Stimulated activated naive CD8-positive, alpha-beta T cell treated with anti-CD3 and anti-CD28 coated beads, Interleukin-15, Interleukin-2, amounts not matched to agents 100 U/mL and 50 U/mL, for 24 hours (primary cell): ENCODE measurements at places on chromosomes 4 and X.
A peak's percentile ranks its signal among the peaks of the same experiment; 100 is the strongest.

- no peak for DNase-seq
Observed at GRCh38 chr4:40555176-40555900, 74.3 kb downstream of the RBM47 start.

GRCh38 chr4:46404981-46405380 is 15.1 kb upstream of the GABRA2 start:
- no peak for DNase-seq

GRCh38 chrX:17425136-17425535 is 50.1 kb downstream of the NHS start:
- no peak for DNase-seq

- DNase-seq = no peak
Observed at GRCh38 chr4:41512136-41512535, 25.8 kb upstream of the LIMCH1 start.

GRCh38 chr4:53191997-53192396 is 173.9 kb downstream of the SCFD2 start:
- no peak for DNase-seq

DNA sequence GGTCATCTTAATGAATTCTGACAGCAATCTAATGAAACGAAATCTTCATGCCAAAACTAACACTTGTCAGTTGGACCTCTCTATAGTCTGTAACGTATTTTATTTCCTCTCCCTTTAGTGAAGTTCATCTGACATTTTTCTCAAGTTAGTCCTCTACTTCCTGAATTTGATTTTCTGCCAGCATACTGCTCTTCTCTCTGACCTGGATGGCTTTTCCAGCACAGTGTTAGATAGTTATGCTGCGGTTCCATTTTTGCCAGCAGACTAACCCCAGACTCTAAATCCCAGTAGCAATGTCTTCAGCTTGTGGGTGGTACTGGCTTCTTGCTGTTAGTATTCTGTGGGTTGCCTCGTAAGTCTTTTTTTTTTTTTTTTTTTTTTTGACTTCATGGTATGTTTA is 146.7 kb upstream of the VEGFC start:
- DNase-seq = no peak

GRCh38 chr4:41108481-41108880 is 105.9 kb downstream of the APBB2 start:
- DNase-seq = no peak

DNA sequence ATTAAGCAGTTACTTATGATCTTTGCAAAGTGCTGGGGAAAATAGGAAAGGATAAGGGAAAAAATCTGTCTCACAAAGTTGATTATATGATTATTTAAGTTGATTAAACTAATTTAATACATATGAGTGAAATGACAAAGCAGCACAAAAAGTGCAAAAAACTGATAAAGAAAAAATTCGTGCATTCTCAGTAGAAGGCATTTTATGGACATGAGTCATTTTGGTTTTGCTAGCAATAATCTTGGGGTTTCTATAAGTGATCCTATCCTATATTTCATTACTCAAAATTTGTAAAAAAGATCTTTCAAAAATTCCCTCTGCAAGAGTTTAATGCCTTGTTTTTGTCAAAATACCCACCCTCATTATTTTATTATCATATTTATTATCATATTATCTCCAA is 224.2 kb upstream of the ANXA10 start:
- DNase-seq = no peak

GRCh38 chr4:108141213-108141950 is 27.4 kb downstream of the LEF1 start:
- no peak for DNase-seq

- no peak for DNase-seq
Observed at GRCh38 chr4:131613824-131614216, 1535.3 kb upstream of the PCDH10 start.

DNA sequence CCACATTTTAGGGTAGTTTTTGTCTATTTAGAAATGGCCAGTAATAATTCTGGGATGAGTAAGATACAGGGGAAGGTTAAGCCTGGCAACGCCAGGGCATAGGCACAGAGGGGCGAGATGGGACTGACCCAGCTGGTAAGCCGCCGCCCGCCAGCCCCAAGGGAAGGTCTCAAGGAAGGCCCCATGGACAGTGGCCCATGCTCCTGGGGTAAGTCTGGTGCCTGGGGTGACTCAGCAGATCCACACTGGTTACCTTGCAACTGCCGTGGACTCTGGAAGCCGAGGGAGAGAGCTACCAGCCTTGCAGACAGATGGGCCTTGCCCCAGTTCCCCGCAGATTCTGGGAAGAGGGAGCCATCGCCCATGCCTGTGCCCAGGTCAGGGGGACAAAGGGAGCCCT is 179.4 kb downstream of the AFAP1 start:
- DNase-seq = no peak

DNA sequence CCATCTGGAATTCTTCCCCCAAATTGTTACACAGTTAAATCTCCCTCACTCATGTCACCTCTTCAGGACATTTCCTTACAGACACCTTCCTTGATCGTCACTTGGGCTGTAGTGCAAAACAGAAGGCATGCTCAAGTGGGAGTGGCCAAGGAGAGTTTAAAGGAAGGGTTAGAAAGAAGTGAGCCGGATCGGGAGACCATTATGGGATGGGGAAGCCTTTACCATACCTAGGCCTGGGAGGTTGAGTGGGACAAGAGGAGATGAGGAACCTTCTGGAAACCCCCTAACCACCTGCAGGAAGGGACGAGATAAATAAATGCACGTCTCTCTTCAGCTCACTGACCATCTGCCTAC is 102.7 kb downstream of the UCHL1 start:
- no peak for DNase-seq

DNA sequence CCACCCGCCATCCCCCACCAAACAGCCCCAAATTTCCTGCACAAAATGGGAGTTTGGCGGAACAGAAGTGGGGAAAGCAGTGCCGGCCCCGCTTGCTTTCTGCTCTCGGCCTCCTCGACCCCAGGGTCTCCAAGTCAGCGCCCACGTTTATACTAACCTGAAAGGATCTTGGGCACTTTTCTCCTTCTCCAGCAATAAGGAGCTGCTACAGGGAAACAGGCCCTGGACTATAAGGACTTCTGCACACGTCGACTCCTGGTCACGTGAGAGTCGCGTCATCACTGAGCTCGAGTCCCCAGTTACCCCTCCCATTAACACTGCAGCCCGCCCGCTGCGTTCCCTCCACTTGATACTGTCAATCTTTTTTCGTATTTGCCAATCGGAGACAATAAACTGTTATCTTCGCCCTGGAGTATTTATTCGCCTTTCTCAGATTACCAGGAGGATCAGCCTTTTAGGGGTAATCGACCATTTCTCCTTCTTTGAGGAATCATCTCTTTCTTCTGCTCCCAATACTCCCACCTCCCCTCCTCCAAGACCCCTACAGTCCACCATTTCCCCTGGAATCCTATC is at the start of gene TCEAL8:
Gene TCEAL8 (minus strand): TSS at position 235 of the 573 bp plus-strand sequence. CDS start 1,176 bp downstream, outside the sequence.
- peak; percentile 62 for DNase-seq

DNA sequence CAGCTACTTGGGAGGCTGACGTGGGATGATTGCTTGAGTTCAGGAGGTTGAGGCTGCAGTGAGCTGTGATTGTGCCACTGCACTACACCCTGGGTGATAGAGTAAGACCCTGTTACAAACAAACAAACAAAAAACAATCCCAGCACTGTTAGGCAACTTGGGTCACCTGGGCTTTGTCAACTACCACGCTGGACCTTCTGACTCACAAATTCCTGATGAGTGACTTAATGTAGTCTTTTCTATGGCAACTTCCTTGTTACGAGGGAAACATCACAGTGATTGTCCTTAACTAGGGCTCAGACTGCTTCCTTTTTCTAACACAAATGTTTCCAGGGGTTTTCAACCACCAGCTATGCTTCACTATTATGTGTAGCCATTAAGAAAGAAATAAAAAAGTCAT is 128.8 kb upstream of the GPC4 start:
- no peak for DNase-seq

DNA sequence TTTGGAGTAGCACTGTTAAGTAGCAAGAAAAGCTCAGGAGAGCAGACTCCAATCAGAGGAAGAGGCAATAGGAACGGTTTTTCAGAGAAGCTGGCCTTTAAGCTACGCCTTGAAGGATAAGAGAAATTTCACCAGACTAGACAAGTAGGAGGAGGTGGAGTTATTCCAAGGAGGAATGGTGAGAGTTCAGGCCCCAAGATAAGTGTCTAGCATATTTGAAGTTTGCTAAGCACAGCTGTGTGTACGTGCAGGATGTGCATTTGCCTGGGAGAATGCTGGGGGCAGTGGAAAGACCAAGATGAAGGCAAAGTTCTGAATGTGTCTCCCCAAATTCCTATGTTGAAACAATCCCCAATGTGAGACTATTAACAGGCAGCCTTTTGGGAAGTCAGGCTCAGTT is 91.6 kb downstream of the SOWAHB start:
- DNase-seq = no peak

GRCh38 chrX:118360429-118361125 is 14.7 kb downstream of the WDR44 start:
- no peak for DNase-seq

- DNase-seq = no peak
Observed at GRCh38 chrX:40806513-40807220, 71.3 kb upstream of the MED14 start.

GRCh38 chrX:39816871-39817731 is 280.7 kb downstream of the BCOR start:
- no peak for DNase-seq

DNA sequence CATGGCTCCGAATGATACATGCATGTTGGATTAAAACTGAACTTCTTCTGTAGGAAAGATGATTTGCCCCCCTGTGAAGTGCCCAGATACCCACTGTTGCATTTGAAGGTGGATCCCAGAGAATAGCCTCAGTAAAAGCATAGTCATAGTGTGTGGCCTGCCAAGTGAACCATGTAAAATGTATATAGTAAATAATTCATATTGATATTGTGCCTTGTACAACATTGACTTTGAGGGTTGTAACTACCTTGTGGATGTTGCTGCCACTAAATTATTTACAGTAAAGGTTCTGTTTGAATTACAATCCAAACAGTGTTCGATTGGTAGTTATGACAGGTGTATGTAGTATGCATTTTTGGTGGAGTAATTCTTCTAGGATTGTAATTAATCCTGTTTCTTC is 19.2 kb downstream of the TMEM131L start:
- DNase-seq = no peak

GRCh38 chr4:27148211-27148895 is 287.7 kb downstream of the STIM2 start:
- no peak for DNase-seq

DNA sequence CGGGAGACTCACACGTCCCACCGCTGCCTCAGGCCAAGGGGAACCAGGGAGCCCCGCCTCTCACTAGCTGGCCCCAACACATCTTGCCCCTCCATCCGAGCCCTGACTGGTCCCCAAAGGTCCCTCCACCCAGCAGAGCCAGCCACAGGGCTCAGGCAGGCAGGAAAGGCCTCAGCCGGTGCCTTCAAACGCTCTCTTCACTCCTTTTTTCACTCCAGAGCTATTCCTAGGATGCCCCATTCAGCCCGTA is 1.5 kb upstream of the ARHGAP4 start:
- no peak for DNase-seq

DNA sequence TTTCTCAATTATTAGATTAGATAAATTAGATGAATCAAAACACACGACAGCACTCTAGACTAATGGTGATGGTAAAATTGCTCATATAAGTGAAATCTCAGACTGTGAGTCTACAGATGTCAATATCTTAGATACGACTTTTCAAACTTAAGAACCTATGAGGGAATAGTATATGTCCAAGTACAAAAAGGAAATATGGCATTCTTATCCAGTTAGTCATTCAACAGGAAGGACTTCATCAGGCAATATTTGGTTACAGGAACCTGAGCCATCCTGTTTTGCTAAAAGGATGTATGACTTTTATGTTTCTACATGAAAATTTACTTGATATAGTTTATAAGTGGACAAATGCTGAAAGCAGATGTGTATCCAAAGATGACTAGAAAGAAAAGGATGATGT is 107.0 kb downstream of the CT47B1 start:
- no peak for DNase-seq

GRCh38 chr4:158821228-158821971 is 52.6 kb downstream of the FNIP2 start:
- no peak for DNase-seq

DNA sequence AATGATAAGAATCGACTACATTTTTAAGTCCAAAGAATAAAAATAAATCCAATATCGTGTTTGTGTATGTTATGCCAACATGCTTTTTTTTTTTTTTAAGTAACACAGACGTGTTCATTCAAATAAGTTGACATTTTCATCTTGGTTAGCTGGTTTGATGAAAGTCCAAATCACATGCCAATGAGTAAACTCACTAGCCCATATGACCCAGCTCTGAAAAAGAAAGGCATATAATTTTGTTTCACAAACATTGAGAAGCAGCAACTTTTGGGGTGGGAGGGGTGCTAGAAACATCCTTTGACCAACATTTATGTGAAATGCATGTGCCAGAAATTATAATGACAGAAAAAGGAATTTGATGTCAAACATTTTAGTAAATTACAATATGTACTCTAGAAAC is 61.6 kb upstream of the SPP1 start:
- no peak for DNase-seq

DNA sequence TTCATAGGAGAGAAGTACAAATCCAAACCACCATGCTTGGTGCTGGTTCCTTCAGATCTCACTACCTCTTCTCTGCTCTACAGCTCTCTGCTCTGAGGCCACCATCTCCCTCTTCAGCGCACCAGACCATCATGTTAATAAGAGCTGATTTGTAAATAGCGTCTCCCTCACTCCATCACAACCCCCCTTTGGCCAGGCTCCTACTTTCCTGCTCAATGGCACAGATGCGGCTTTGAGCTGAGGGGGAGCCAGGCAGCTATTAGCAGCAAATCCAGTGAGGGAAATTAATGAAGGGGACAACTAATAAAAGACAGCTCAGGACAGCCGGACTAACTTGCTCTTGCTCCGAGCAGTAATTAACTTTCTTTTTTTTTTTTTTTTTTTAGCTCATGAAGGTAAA is 13.1 kb downstream of the NEUROG2 start:
- no peak for DNase-seq

- DNase-seq = no peak
Observed at GRCh38 chrX:10167573-10167972, 10.8 kb downstream of the CLCN4 start.

DNA sequence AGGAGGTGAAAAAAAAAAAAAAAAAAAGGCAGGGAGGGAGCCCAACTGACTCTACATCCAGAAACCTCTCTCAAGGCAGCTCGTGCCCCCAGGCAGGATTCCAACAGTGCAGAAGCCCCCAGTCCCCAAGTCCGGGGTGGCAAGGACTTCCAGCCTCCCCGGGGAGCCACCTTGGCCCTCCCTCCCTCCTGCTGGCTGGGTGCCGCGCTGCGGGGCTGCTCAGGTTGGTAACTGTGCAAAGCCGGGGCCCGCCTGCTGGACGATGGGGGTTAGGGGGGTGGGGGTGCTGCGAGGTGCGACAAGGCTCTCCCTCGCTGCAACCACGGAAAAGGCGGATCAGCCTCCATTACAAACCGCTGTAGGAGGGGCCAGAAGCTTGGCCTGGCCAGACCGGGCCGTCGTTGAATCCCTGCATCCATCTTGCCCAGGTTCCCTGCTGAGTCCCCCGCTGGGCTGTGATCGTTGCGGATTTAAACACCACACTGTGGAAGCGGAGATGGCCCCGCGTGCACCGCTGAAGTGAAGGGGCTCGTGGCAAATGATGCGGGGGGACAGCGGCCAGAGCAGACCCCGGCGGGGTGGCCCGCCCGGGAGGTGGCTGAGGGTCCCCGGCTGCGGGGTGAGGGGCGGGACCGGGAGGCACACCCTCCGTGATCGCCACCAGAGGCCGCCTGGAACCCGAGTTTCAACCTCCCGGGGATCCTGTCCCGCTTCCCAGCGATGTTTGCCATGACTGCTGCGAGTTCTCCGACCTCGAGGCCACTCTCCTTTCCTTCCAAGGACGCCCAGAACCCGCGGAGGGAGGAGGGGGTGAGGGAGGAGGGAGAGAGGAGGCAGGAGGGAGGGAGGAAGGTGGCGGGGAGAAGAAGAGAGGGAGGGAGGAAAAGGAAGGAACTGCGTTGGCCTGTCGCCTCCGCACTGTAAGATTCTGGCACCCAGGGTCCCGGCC is 58.0 kb upstream of the DDX3X start:
- peak; percentile 56 for DNase-seq
